Left lung (tissue), 14 donors: ENCODE measurements at places on chromosomes 3 and 15. TPM values are rescaled to one million over a fixed set of nuclear protein-coding genes. Genes with fewer than 3 reads are reported as not detected.

DNA sequence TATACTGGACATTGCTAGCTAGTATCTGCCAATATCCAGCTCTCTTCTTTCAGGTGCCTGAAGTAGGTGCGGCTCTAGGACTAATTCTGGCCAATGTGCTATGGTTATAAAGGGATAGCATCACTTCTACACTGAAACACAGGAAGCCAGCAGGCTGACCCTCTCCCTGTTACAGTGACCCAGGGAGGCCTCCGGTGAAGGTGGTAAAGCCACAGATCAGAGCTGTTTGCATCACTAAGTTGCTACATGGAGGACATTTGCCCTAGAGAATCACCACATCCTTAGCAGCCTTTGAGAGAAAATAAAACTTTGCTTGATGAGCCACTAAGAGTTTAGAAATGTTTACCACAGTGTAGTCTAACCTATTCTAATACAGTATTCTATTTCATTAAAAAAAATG, 161.4 kb downstream of the CHST2 start:
- DNase-seq, result no peak

GRCh38 chr3:128505771-128506170, 12.8 kb upstream of the GATA2 start:
- DNase-seq, result no peak

DNA sequence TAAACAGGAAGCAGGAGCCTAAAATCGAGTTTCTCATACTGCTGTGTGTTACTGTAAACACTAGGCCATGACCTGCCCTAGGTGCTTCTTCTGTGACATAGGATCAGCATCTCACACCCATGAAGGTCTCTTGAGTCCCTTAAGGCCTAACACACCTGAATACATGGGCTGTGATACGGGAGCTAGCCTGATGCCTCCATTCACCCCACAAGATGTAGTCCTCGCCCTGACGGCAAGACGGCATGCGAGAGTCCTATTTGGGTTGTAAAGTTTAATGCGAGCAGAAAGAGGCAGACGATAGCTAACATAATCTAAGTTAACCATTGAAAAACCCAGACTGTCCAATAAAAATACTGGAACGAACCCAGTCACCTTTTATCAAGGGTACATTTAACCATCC, 241.1 kb upstream of the ICE2 start:
- no peak for DNase-seq

GRCh38 chr15:86021281-86022264, 58.1 kb upstream of the AGBL1 start:
- DNase-seq, result no peak

GRCh38 chr3:185332026-185332735, 30.8 kb upstream of the MAP3K13 start:
- peak; percentile 53 for DNase-seq

GRCh38 chr15:72050700-72051099, 67.2 kb downstream of the MYO9A start:
- DNase-seq, result no peak

DNA sequence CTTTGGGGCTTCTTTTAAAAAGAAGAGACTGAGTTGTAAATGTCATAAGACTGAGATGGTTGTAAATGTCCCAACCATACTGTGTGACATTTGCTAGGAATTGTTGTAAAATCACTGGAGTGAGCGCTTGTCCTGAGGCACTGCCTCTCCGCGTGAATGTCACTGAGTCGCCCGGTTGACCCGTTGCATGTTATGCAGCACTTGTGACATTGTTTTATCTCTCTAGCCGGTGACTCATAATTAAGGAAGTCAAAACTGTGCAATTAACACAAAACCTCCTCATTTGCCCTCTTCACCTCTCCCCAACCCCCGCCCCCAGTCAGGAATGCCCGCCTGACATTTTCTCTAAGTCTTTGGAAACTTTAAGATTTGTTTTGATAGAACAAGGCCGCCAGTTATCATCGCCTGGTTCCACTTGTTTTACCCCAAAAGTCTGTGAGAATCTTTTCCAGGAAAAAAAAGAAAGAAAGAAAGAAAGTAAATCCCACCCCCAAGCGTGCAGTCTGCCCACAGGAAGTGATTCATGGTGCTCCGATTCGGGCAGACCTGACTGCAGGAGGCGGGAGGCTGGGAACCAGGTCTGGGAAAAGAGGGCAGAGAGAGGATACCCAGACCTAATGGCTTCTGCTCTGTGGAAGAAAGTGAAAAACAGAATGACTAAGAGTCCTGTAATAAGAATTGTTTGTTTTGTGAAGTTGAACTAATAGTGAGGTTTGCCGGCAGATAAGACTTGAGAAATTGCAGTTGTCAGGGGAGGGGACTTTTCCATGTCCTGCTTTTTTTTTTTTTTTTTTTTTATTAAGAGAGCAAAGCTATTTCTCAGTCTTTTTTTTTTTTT, 84.8 kb downstream of the SMAD3 start:
- DNase-seq, result no peak

DNA sequence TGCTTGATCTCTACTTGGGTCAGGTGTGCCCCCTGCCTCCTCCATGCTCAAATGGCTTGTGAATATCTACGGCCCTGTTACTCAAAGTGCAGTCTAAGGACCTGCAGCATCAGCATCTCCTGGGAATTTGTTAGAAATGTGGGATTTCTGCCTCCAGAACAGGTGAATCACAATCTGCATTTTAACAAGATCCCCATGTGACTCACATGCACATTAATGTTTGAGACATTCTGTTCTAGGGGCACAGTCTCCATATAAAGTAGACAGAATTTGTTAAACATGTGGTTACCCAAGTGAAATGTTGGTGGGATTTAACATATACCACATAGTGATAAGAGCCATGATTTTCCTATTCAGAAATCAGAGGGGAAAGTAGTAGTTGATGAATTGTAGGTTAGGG, 256.2 kb downstream of the NR1D2 start:
- no peak for DNase-seq

DNA sequence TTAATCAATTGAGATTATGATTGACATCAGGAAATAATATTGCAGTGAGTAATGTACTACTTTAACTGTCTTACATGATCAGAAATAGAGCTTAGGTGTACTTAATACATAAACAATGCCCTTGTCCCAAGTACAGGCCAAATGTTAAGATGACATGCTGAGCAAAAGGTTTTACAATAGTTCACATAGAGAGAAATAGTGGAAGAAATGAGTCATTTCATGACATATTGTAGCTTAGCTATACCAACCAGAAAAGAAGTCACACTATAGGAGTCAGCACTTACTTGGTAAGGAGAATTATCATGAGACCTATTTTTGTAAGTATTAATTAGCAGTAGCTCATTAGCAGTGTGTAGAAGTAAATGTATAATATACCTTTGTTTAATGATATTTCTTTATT, 96.4 kb upstream of the NANOGP8 start:
- DNase-seq, result no peak

- no peak for DNase-seq
Observed at GRCh38 chr15:95761501-95762165, 568.9 kb upstream of the NR2F2 start.

- DNase-seq, result no peak
Observed at GRCh38 chr3:40588406-40588805, 63.6 kb downstream of the ZNF621 start.

DNA sequence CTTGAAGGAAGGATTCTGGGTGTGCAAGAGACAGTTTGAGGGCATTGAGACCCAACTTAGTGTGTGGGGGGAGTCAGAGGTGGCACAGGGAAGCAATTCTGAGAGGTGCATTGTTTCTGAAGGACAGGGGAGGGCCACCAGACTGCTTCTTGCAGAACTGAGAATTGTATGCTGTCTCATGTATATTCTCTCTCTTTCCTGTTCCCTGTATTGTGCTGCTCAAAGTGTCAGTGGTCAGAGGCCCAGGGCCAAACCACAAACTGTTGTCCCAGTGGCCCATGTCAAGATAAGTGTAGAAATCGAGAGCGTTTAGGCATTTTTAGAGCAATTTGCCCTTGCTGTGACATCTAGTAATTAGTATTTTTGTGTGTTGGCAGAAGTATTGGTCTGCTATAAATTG, 567.1 kb downstream of the EDEM1 start:
- no peak for DNase-seq

GRCh38 chr3:134650431-134651346, at the start of gene KY:
Gene KY (minus strand): TSS chr3:134651022. CDS start chr3:134650960, 62 bp downstream.
- peak; percentile 53 for DNase-seq

GRCh38 chr3:46575577-46576222, 9.6 kb upstream of the LRRC2 start:
- no peak for DNase-seq

GRCh38 chr3:128152419-128153155, 694 bp upstream of the EEFSEC start:
- no peak for DNase-seq

DNA sequence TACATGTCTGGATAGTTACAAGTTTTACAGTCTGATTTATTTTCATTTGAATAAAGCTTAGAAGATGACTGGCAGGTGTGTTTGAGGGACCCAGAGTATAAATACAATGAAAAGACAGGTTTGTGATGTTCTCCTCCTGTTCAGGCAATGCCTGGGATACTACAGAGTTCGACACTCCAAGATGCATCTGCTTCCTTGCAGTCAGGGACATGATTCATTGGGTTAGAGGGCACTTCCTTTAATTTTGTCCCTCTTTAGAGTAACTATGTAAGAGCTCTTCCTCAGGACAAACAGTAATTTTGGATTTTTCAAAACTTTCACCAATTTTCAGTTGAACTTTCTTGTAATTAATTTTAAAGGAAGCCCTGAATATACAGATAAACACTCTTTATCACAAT, 102.0 kb downstream of the LMLN start:
- DNase-seq, result no peak

DNA sequence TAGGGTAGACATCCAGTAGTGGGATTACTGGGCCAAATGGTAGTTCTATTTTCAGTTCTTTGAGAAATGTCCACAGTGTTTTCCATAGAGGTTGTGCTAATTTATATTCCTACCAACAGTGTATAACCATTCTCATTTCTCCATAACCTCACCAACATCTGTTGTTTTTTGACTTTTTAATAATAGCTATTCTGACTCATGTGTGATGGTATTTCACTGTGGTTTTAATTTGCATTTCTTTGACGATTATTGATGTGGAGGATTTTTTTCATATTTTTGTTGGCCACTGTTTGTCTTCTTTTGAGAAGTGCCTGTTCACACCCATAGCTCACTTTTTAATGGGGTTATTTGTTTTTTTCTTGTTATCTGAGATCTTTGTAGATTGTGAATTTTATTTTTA, 125.2 kb downstream of the CFAP20DC start:
- no peak for DNase-seq

- DNase-seq, result no peak
Observed at GRCh38 chr15:98914626-98915025, 93.0 kb downstream of the PGPEP1L start.

DNA sequence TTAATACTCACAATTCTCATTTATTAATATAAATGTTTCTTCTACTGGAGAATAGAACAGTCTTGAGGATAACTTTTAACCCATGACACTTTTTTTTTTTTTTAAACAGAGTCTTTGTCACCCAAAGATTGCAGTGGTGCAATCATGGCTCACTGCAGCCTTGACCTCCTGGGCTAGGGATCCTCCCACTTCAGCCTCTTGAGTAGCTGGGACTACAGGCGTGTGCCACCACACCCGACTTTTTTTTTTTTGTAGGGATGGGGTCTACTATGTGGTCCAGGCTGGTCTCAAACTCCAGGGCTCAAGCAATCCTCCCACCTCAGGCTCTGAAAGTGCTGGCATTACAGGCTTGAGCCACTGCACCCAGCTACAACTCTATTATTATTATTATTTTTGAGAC, 34.5 kb downstream of the PIK3CB start:
- no peak for DNase-seq

DNA sequence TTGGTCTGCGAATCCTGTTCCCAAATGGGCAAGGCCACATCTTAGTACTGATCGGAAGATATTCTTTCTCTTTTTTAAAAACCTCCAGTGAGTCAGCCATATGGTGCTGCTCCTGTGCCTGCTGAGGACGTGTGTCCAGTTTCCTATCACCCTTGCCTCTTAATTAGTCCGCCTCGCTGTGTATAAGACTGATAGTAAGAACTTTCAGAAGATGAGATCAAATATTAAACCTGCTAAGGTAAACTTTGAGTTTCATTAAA, 612 bp downstream of the UBA5 start:
- DNase-seq, result no peak

DNA sequence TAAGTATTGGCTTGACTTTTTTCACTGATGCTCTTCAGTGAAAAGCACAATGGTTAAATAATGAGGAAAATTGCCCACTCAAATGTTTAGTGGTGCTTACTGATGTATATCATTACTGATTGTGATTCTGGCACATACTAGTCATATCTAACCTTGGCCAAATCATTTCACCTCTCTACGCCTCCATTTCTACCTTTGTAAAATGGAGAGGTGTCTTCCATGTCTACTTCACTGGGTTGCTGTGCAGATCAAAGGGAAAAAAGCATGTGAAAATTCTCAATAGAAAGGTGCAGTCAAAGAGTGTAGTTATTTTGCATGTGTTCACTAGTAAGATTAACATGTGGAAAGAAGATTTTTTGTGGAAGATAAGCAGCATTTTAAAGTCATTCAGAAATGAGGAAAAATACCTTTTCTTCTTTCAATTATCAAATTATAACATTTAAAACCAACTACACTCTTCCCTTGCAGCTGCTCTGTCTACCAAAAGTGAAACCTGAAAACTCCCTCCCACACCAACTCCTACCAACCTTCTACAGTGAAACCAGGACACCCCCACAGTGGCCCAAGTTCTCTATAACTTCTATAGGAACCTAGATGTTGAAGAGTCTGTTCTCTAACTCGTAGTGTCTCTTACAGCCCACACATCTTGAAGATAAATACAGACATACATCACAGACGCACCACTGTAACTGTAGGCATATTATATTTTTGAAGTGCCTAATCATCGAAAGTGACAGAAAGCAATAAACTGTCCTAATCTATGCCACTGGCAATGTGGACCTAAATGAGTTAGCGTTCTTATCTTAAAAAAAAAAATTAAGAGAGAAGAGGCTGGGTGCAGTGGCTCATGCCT, 1.4 kb downstream of the CD200R1 start:
- DNase-seq, result no peak

GRCh38 chr3:53337167-53337940, 10.0 kb downstream of the DCP1A start:
- DNase-seq, result no peak

DNA sequence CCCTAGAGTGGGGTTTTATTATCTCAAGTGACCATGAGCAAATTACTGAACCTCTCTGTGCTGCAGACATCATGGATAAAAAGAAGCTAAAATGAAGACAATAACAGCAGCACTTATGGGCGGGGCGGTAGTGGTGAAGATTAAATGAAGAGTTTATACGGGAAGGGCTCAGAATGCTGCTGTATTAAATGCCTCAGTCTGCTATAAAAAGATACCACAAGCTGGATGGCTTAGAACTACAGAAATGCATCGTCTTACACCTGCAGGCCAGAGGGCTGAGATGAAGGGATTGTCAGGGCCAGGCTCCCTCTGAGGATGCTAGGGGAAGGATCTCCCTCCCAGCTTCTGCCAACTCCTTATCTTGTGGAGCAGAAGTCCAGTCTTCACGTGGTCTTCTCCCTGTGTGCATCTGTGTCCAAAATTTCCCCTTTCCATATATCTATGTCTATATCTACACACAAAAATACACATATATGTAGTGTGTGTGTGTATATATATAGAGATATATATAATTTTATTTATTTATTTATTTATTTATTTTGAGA, 2.9 kb downstream of the ALG1L2 start:
- no peak for DNase-seq

The TNIK gene
- total RNA-seq, result 41.3 TPM

The VIPR1 gene
- total RNA-seq, result 60.7 TPM

The C3orf52 gene
- total RNA-seq, result 30.5 TPM

The SLCO3A1 gene
- total RNA-seq, result 49.0 TPM

The FANCD2OS gene
- not detected for total RNA-seq

The SNRK gene
- total RNA-seq, result 45.9 TPM

The P4HTM gene
- total RNA-seq, result 40.2 TPM

The DUOXA1 gene
- 135 TPM for total RNA-seq

The GOLGA6D gene
- total RNA-seq, result not detected

The CADM2 gene
- total RNA-seq, result 0.87 TPM

The ACSBG1 gene
- 1.9 TPM for total RNA-seq

The TRAIP gene
- 2.4 TPM for total RNA-seq

The PLA1A gene
- total RNA-seq, result 10.6 TPM
